ENCODE measurements at places on chromosomes 16 and 17.

GRCh38 chr16:35745821-35746248, 2286.4 kb downstream of the TP53TG3F start:
- DNase-seq = no peak

DNA sequence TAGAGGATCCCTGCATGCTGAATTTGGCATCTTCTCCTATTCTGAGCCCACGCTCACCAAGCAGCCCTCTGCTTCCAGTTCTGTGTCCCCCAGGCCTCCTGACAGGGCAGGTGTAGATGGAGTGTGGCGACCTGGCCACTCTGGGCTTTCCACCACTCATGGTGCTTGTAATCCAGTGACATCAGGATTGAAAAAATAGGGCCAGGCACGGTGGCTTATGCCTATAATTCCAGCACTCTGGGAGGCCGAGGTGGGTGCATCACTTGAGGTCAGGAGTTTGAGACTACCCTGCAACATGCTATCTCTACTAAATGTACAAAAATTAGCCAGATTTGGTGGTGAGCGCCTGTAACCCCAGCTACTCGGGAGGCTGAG, 29.4 kb downstream of the UNK start:
- no peak for DNase-seq

DNA sequence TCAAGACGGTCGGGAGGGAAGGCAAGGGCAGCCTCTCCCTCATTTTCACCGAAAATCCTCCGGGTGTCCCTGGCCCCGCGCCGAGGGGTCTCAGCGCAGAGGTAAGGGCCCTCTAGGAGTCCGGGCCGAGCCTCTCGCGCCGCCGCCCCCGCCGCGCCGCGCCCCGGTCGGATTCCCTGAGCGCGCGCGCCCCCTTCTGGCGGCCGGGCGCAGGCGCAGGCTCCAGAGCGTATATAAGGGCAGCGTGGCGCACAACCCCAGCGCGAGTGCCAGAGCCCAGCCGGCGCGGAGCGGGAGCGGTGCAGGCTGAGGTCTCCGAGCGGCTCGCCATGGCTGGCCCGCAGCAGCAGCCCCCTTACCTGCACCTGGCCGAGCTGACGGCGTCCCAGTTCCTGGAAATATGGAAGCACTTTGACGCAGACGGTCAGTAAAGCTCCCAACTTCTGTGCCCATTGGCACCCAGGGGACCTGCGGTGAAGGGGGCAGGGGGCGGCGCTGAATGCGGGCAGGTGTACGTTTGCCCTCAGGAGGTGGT, at the start of gene CALB2:
TSS of gene CALB2 (plus strand) at position 260 of the 535 bp plus-strand sequence. CDS start at position 330, 70 bp downstream.
- DNase-seq = peak; percentile 59

GRCh38 chr16:13638218-13638617, 281.7 kb upstream of the ERCC4 start:
- no peak for DNase-seq

DNA sequence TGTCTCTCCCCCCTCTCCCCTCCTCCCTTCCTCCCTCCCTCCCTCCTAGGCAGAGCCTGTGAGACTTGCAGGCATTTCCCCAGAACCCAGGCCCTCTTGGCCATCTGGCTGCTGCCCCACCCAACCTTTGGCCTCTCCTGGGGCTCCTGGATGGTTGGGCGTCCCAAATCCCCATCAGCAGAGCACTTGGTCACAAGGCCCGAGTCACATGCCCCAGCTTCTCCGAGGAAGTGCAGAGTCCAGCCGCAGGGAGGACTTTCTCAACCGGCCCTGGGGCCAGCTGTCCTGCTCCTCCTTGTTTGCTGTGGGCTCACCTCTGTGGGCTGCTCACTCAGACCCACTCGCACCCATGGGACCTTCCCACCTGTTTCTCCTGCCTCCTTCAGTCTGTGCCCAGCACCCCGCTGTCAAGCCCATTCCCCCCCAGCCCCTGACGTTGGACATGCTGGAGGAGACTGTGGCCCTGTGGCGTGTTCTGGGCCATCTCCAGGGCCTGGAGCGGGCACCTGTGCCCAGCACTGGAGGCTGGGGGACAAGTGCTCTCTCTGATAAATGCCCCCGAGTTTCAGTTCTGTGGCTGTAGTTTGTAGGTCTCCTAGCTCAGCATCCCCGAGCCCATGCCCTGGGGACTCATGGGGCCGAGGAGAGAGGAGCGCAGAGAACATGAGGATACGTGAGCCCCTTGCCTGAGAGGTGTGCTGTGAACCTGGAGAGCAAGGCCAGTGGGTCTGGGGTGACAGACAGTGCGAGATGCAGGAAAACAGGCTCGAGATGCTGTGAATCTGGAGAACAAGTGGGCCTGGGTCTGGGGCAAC, 42.3 kb upstream of the ZNF750 start:
- no peak for DNase-seq

- no peak for DNase-seq
Measured at GRCh38 chr16:10937068-10937859, 5.0 kb downstream of the DEXI start.

GRCh38 chr16:84318091-84318975, 23.7 kb downstream of the WFDC1 start:
- no peak for DNase-seq

DNA sequence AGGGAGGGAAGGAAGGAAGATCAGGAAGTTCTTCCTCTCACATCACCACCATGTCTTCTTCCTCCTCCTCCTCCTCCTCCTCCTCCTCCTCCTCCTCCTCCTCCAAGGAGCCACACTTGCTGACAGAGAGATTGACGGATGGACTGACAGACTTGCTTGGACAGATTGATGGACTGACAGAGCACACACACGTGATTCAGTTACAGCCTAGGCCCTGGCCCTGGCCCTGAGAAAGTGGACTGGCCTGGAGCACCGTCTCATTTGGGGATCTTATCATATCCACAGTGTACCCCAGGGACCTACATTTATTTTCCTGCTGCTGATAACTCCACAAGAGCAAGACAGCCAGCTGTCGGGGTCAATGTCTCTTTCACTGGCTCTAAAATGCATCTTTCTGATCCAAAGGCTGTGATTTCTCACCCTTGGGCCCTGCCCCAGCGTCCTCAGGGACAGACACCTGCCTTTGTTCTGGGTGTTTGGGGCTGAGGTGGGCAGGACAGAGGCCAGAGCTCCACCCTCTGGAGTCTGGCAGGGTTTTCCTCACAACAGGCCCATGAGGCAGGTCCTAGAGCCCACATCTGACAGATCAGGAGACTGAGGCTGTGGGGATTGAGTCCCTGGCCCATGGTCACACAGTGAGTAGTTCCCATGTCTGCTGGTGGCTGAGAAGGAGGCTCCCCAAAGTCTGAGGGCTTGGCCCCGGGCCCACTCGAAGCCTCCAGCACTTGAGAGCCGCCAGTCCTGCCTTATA, 2.3 kb upstream of the P2RX1 start:
- no peak for DNase-seq

DNA sequence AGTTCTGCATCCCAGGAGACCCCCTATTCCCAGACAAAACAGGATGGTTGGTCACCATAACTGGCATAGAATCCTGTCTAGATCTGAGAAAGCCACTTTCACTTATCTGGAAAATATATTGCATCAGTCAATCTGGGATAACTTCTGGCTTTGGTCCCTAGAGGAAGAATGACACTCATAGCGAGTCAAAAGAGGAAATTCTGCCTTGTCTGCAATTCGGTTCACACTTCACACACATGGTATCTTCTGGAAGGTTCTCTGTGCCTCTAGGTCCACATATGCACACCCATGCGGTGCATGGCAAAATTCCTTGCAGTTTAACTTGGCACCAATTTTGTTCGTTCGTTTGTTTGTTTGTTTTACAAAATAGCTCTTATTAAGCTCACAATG, 49.2 kb upstream of the WSCD1 start:
- no peak for DNase-seq

All from femur (tissue), 1 donor.